ENCODE measurements at places on chromosomes 5 and 9. TPM values are rescaled to one million over a fixed set of nuclear protein-coding genes. Genes with fewer than 3 reads are reported as not detected.

BRD3OS gene
- 11.5 TPM for total RNA-seq

PCDHB5 gene
- 0.45 TPM for total RNA-seq

DDX4 gene
- not detected for total RNA-seq

PRSS3 gene
- total RNA-seq = 5.7 TPM

ACSL6 gene
- total RNA-seq = not detected

TLX3 gene
- not detected for total RNA-seq

SHOC1 gene
- total RNA-seq = 0.09 TPM

ECPAS gene
- 114 TPM for total RNA-seq

POU5F2 gene
- 3.1 TPM for total RNA-seq

RGMB gene
- total RNA-seq = 145 TPM

UNC5A gene
- total RNA-seq = not detected

AFAP1L1 gene
- 10.8 TPM for total RNA-seq

PCDHGA9 gene
- total RNA-seq = 4.1 TPM

POC5 gene
- 14.7 TPM for total RNA-seq

GABRB2 gene
- total RNA-seq = not detected

GRIA1 gene
- 1.2 TPM for total RNA-seq

Measured in fibroblast of the aortic adventitia (primary cell).